Hepatocyte (in vitro differentiated cells): ENCODE measurements at places on chromosomes 3 and 15.

DNA sequence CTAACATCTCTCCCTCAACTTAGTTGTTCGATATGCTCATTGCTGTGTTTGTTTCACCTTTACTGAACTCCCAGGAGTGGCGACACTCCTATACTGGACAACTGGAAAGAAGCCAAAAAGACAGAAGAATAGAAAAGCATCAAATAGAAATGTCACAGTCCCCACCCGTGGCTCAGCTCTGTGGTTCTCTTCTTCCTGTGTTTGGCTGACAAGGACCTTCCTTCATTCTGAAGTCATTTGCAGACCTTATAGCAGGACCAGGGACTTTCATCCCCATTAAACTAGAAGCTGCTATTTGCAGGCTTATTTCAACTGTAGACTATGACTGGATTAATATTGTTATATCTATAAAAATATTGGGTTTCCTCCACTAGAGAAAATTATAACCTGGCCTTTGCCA is 125.9 kb downstream of the NECTIN3 start:
- DNase-seq, result no peak

- DNase-seq, result no peak
These were observed 828 bp upstream of the ATOSA start for GRCh38 chr15:52680041-52680391.

GRCh38 chr3:135412475-135412874 is 553.1 kb upstream of the PPP2R3A start:
- DNase-seq, result no peak

DNA sequence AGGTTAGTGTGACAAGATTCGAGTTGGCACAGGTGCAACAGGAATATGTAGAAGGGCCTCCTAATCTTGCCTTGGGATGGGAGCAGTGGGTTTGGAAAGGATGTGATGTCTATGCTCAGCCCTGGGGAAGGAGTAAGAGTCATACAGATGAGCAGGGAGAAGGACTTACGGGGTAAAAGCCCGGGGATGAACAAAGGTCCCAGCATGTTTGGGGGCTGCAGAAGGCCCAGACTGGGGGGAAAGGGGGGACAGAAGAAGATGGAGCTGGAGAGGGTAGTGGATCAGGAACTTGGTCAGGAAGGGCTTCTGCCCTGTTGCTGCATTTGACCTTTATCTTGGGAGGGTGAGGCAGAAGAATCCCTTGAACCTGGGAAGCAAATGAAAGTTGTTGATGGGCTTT is 240.1 kb upstream of the ST8SIA2 start:
- DNase-seq, result no peak

DNA sequence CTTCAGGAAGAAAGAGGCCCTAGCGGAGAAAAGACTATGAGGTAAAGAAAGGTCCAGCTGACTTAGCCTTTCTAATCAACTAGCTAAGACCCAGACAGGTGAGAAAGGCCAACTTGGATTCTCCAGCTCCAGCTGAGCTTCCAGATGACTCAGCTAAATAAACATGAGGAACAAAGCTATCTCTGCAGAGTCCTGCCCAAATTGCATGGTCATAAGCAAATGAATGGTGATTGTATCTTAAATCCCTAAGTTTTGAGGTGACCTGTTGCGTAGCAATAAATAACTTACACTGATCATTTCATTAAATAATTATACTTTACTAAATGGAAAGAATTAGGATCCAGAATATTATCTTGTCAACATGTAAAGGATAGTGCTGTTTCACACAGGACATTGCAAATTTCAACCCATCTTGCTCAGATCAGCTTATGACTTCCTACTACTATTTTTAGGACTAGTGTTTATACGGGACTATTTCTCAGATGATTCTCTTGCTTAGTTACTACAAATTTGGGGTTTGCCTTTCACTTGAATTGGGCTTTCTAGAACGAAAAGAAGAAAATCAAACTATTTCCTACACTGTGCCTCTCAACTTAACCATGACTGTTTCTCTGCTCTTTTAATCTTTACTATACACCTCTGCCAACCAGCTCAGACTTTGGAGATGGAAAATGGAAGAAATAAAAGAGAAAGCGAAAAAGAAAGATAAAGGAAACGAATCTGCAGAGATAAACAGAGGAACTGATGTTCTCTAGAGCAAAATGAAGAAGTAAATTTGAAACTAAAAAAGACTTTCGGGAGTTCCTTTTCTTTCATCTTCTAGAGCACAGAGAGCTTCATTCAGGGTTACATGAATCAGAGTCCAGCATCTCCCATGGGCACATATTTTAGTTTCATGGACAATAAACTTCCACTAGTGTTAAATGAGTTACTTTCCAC is 6.6 kb upstream of the ADGRG7 start:
- DNase-seq, result peak; percentile 63

DNA sequence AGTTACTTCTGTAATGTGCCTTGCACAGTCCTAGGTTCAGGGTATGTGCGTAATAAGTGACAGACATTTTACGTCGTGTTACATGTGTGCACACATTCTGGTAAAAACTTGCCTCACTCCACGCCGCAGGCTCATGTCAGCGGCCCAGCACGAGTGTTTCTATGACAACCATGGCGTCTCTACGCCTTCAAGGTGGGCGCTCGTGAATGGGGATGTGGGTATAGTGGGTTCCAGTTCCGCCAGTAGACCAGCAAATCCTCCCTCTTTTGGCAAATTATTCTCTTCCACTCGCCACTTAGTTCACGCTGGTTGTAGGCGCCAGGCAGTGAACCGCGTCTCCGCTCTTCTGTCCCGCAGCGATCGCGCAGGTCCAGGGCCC is 40.3 kb downstream of the CHST14 start:
- DNase-seq, result no peak

DNA sequence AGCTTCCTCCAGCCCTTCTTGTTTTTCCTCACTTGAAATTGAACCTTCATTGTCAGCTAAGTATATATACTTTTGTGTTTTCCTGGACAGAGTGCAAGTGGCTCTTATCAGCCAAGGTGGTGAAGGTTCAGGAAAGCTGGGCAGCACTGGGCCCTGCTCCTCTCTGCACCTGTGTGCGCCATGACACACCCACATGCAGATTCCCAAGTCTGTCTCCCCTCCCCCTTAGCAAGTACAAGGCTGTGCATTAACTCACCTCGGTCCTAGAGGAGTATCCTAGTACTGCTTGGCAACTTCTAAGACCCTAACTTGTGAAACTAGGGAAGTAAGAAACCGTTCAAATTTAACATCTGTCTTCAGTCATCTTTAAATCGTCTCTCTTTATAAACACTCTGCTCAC is 85.8 kb downstream of the SLC49A4 start:
- DNase-seq, result peak; percentile 77

- peak; percentile 11 for DNase-seq
These were observed 1.0 kb downstream of the TAMM41 start for GRCh38 chr3:11845651-11846050.

GRCh38 chr15:62145015-62145735 is 19.9 kb downstream of the C2CD4B start:
- DNase-seq, result no peak

DNA sequence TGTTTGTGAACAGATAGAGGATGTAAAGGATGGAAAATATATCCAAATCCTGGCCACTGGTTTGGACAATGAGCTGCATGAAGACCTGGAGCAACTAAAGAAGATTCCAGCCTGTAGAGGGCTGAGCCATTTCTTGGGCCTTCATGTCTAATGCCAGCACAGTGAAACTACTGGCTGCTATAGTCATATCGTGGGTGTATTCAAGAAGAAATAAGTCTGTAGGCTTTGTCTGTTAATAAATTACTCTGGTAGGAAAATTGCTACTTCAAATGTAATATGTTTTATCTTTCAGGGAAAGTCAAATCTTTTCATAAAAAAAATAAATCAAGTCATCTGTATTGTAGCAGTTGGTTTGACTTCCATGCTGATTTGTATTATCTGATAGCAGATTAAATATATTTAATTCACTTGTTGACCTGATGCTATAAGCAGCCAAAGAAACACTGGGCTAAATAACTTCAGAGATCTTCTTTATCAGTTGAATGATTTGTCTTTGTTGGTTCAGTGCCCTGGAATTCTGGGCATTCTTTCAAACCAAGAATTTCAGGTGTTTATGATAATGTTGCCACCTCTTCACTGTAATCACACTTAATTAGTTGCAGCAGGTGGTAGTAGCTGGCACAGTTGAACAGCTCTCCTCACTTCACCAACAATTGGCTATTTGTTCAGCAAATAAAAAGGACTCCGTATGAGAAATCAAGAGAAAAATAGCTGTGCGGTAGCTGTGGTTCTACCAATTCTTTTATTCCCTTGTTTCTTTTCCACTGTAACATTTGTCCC is 1109.5 kb downstream of the NSUN3 start:
- DNase-seq, result no peak

DNA sequence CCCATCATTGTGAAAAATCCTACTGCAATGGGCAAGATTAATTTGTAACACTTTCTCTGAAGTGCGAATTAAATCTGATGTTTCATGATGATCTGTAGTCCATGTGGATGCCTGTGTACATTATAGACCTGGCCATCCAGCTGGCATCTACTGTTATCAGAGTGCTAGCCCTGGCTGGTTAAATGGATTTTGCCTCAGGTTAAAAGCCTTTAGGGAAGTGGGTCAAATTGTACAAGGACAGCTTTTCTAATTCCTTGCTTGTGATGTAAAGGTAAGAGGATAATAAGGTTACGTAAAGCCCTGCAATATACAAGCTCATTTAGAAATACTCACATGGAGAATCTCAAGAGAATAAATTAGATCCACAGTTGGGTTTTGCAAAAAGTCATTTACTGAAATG is 138.2 kb downstream of the EPHA3 start:
- DNase-seq, result no peak

- no peak for DNase-seq
These were observed 205.3 kb upstream of the LINGO1 start for GRCh38 chr15:77838061-77838460.

DNA sequence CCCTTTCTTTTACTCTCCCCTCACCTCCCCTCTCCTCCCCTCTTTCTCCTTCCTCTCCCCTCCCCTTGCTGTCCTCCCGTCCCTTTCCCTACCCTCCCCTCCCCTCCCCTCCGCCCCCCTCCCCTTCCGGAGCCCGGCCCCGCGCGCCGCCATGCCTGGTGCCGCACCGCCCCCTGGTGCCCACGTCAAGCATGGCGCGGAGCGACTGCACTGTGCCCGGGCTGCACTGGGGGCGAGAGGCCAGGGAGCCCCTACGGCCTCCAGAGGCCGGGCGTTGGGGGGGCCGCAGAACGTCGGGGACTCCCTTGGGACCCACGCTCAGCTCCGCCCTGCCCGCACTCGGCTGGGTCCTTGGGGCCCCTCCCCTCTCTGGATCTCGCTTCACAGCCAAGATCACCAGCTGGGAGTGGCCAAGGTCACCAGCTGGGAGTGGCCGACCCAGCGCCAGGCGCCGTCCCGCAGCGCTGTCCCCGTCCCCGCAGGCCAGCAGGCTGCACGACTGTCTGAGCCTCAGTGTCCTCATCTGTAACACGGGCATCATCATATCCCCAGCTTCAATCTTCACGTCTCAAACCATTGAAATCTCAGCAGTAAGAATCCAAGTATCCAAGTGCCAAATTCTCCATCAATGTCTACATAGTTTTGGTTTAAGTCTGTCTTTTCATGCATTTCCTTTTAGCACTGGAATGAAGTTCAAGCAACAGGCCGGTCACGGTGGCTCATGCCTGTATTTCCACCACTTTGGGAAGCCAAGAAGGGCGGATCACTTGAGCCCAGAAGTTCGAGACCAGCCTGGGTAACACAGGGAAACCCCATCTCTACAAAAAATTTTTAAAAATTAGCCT is 42.5 kb downstream of the TPRA1 start:
- peak; percentile 89 for DNase-seq

DNA sequence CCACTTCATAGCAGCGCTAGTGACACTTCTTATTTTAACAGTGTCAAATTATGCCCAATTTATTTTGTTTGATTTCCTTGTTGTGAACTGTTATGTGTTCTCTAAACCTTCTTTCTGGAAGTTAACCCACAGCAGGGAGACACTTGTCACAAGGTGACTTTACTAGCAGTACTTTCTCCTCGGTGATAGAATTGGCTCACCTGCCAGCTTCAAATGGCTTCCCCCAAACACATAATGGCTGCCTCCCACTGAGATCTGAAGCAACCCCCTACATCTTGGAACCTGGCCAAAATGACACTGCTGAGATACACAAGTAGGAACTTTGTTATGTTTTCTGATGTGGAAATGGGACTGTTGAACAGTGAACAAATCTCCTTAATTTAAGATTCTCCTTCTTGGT is 238.8 kb upstream of the DPH6 start:
- peak; percentile 8 for DNase-seq

GRCh38 chr3:129593595-129594339 is 12.7 kb downstream of the PLXND1 start:
- DNase-seq, result no peak

- peak; percentile 5 for DNase-seq
These were observed 113.8 kb downstream of the PPM1L start for GRCh38 chr3:160869825-160870224.

DNA sequence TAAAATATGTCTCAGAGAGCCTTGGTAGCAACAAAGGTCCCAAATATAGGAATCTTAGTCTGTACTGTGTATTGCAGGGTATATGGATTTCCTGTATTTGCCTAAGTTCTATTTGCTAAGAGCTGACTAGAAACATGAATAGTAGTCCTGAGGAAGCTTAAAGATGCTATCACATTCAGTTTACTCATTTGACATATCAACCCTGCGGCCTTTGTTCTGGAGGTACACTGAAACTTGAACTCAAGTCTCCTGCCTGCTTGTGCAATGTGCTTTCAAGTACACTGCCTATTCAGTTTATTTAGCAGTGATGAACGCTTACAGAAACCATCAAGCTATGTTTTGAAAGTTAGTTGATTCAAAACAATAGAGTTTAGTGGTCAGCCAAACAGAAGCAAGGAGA is 21.1 kb downstream of the IL1RAP start:
- DNase-seq, result no peak

DNA sequence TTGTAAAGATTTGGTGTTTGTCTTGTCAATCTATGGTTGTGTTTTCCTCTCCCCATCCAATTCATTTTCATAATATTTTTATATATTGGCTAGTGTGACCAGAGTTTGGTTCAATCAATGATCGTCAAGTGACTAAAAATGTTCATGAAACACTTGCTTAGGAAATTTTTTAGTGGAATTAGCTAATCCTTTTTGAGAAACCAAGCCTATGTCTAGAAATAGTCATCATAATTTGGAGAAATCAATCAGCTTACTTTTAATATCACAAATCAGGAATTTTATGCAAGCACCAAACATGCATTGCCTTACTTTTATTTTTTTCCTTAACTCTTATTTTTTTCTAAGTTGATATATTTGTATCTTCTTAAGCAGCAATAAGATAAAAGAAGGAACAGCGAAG is 403.1 kb upstream of the TBL1XR1 start:
- DNase-seq, result no peak

DNA sequence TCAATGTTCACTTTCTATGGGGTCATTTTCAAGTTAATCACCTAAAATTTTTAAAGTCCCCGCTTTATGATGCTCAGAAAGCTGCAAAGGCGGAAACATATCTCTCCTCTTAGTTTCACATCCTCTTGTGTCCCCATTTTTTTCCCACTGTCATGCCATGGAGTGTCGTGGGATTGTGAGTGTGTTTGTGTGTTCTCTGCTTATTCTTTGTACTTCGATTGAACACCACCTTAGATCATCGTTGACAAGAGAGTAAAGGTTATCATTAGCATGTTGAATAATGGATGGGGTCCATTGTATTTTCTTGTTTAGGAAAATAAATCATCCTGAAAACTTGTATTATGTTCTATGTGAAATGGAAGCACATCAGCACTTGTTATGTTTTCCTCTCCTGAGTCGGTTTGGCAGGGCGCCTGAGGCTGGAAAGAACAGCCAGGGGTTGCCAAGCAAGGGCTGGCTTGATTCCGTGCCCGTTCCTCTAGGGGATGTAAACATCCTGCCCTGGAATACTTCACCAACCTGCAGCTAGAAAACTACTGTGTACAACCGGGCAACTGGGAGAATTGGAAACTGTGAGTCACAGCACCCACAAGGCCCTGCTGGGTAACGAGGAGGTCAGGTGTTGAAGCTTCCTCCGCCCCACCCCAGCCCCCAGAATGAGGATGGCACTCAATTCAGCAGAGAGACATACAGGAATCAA is 67.2 kb downstream of the EIF4E3 start:
- peak; percentile 51 for DNase-seq
